ENCODE measurements at places on chromosomes 12 and 14.

DNA sequence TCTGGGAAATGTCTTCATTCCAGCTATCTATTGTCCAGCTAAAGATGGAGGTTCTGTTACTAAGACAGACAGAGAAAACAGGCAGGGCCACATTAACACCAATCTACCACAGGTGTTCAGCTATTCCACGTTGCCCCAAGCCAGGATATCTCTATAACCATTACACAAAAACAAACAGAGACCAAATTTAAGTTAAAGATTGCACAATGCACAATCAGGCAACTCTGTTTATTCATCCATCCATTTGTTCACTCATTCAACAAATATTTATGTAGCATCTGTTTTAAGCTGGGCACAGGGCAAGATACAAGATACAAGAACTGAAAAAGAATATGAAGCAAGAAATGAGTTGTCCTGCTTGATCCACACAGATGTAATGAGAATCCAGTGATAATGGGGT lies 629.0 kb downstream of the MED13L start:
- no peak for DNase-seq

GRCh38 chr14:62943202-62943601 lies 102.1 kb downstream of the KCNH5 start:
- no peak for DNase-seq

- no peak for DNase-seq
Measured at GRCh38 chr14:63650256-63650952, 8.7 kb upstream of the WDR89 start.

GRCh38 chr12:54197431-54197909 lies 8.7 kb upstream of the SMUG1 start:
- no peak for DNase-seq

- no peak for DNase-seq
Measured at GRCh38 chr14:80714474-80714873, 227.1 kb downstream of the CEP128 start.

DNA sequence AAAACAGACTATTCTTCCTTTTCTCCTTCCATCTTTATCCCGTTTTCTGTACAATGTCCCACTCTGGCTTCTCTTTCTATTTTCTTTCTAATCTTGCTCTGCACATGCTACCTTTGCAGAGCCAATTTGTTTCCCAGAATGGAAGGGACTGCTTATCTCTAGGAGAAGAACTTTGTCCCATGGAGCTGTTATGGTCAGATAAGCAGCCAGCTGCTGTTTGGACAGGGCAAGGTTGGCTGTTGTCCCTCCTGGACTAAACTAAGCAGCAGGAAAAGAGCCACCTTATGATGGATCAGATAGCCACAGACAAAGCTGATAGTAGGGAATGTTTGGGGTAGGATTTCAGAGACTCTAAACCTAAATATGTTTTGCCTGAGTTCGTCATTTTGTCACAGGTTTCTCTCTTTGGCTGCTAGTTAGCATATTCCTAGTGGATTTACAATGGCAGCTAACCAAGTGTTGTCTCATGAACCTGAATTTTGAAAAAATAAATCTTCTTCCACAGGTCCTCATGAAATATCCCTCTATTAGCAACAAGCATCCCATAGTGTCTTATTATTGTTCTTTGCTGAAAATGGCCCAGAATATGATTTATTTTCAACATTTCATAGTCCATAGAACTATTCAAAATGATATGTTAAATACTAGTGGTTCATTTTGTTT lies 262.8 kb downstream of the SLC16A7 start:
- DNase-seq = no peak

DNA sequence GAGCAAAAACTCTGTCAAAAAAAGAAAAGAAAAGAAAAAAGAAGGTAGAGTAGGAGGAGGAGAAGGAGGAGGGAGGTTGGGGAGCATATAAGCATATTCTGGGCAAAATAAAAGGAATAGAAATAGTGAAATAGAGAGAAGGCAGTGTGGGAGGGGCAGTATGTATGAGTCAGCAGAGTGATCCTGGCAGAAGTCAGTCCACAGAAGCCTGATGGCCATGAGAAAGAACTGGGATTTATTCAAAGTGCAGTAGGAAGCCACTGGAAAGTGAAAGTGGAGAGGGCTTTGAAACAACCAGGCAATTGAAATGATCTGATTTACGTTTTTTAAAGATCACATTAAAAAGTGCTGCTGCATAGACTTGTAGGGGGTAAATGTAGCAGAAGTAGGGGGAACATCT lies 368.6 kb upstream of the USP15 start:
- DNase-seq = no peak

DNA sequence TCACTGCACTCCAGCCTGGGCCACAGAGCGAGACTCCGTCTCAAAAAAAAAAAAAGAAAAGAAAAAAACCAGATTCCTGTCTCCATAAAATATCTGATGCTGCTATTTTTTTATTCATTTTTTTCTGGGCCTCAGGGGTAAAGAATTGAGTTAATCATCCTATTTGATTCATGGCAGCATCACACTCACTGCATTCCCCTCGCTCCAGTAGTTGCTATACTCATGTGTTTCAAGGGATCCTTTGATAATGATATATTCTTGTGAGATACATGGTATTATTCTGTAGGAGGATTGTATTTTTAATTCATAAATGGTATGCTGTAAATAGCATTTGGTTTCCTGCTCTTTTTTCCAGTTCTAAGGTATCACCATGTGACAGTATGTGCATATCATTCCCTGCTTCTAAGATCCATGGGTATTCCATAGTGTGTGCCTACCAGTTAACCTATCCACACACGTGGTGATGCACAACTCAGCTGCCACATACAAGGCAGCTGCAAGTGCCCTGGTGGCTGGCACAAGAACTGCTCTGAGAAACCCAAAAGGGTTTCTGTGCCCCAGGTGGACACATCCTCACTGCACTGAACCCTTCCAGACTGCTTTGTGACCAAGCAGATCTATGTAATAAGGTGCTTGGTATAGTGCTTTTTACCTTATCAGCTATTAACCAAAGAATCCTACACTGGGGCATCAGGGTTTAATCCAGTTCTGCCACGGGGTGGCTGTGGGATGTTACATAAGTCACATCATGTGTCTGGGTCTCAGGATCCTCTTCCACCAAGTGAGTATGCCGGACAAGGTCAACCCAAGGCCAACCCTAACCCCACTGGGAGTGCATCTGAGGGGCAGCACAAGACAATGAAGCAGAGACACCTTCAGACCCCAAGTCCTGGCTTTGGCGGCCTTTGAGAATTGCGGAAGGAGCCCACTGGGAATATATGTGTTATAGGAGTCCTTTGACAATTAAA lies 74.6 kb downstream of the ZFP36L1 start:
- DNase-seq = no peak

- no peak for DNase-seq
Measured at GRCh38 chr12:65615118-65615517, 209.2 kb upstream of the HMGA2 start.

DNA sequence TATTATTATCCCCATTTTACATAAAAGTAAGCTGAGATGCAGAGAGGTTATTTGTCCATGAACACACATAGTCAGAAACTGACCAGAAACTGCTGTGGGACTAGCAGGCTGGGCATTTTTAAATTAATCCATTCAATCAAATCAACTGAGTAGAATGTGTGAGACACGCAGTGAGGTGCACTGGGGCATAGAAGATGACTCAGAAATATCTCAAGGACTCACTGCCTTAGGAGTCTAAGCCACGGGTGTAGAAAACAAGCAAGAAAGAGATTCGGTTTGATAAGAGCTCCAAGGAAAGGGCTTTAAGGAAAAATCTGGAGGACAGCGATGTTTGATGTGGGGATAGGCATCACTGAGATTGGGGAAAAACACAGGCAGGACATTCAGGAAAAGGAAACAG lies 127.8 kb downstream of the ANO2 start:
- no peak for DNase-seq

DNA sequence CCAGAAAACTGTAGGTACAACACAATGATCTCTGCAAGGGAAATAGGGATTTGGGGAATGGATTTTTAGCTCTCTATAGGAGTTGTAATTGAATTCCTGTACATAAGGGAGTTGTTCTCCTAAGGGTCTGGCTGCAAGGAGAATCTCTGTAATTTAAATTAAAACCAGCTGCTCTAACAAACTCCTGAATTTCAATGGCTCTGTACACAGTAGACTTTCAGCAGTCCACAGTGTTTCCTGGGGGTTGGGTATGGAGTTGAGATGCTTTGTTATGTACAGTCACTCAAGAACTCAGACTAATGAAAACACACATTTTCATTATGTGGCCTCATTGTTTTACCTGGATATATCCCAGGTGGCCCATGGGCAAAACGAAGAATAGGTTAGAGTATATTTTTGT lies 93.2 kb downstream of the NAV3 start:
- no peak for DNase-seq

DNA sequence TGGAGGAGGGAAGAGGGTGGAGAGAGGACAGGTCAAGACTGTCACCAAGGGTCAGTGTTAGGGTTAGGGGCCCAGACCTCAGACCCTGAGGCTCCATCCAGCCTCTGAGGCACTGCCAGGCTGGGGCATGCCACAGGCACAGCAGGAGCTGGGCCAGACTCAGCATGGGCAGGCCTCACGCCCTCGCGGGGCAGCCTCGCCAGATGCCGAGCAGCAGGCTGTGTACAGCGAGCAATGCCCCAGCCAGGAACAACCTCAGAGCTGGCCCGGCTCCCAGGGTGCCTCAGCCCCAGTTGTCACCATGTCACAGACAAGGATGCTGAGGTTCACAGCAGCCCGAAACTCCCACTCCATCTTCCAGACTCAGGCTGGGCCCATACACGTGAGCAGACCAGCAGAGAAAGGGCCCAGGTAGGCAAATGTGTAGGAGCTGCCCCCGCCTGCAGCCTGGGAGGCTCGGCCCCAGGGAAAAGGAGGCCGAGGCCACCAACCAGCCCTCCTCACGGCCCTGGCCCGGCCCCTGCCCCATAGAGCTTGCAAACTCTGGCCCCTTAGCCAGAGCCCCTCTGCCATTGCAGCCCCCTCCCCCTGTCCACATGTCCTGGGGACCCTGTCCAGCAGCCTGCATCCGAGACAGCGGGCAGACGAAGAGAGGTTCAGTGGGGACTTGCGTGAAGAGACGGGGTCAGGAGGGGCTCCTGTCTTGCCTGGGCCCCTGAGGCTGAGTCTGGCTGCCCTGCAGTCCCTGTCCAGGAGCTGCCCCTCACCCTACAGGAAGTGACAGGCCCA lies 7.5 kb downstream of the C14orf180 start:
- no peak for DNase-seq

DNA sequence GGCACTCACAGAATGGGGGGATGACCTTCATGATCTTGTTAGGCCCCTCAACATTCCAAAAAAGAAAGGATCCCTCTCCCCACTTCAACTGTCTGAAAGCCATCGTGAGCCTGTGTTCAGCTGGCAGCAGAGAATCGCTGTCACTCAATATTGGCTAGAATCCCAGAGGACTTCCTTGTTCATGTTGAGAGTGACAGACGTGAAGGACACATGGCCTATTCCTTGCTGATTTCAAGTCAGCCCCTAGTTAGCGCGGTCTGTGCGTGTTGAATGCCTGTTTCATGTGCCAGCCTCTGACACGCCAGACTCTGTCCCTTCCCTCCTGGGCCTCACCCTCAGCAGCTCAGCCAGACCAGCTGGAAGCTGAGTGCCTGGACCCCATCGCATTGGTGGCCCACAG lies 43.1 kb downstream of the DNAH10 start:
- no peak for DNase-seq

DNA sequence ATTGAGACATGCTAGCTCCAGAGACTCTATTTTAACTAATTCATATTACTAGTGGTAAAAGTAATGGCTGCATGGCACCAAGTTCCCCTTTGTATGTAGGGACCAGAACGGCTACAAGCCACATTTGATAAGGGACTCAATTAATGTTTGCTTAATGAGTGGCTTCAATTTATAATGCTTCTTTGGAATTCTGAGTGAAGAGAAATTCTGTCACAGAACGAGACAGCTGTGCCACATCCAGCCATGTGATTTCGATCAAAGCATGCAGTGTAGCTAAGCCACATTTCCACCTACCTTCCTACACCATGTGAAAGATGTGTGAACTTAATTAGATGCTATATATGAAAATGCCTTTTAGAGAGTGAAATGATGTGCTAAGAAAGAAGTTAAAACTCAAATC lies 217.4 kb downstream of the ACSS3 start:
- DNase-seq = no peak

- no peak for DNase-seq
Measured at GRCh38 chr12:66388517-66388916, 86.2 kb downstream of the HELB start.

GRCh38 chr14:90520326-90520725 lies 123.5 kb downstream of the CALM1 start:
- no peak for DNase-seq

- DNase-seq = no peak
Measured at GRCh38 chr14:76371066-76371465, 4.9 kb upstream of the ESRRB start.

GRCh38 chr14:59356312-59356711 lies 108.9 kb downstream of the GPR135 start:
- no peak for DNase-seq

- no peak for DNase-seq
Measured at GRCh38 chr14:64623554-64624165, 73.9 kb downstream of the PPP1R36 start.

- peak; percentile 39 for DNase-seq
Measured at GRCh38 chr12:108616941-108617858, 16.5 kb downstream of the SELPLG start.

DNA sequence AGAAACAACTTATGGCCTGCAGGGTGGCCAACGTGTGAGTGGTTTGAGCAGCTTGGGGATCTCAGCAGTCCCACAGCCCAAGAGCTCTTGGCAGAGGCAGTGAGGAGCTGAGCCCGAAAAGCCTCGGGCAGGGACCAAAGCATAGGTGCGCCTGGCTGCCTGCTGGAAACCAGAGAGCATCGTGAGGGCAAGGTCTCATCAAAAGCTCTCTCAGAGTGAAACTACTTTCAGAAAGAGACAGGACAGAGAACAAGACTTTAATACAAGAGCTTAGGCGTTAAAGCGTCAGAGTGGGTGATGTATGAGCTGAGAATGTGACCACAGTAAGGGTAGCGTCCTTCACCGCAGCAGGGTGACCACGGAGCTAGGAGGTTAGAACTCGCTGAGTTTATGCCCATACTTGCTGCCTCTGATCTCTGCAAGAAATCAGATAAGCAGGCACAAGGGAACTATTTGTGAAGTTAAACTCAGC lies 30.8 kb downstream of the LGMN start:
- no peak for DNase-seq

DNA sequence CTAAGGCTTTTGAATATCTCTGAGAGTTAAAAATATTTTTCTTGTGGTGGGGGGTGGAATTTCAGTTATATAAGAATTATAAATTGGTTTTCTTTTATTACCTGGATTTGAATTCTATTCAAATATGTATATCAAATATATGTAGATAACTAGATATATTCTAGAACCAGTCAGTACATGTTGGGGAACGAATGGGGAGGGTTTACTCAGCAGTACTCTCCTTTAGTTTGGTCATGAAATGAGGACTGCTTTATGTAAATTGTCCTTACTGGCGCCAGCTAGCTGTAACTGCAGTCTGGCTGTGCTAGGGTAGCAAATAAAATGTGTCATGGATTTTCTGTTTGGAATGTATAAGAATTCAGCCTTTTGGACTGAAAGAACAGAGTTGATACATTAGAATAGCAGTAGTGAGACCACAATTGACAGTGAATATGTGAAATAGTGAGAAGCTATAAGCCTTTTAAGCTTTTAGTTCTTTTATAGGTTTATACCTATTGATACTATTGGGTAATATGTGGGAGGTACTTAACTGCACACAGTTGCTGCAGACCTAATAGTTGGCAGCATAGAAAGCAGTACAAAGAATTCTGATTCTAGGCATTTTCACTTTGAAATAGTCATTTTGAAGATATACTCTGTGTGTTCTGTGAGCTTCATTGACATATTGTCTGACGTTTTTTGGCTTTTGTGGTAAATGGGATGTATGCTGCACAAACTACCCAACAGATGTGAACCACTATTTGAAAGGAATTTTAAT lies 29.0 kb downstream of the ATF7IP start:
- DNase-seq = no peak

All from stimulated activated CD4-positive, alpha-beta T cell treated with anti-CD3 and anti-CD28 coated beads, TNF-alpha, amount 100 ng/mL, for 4 hours (primary cell).